ENCODE measurements at places on chromosomes 2 and 18.

DNA sequence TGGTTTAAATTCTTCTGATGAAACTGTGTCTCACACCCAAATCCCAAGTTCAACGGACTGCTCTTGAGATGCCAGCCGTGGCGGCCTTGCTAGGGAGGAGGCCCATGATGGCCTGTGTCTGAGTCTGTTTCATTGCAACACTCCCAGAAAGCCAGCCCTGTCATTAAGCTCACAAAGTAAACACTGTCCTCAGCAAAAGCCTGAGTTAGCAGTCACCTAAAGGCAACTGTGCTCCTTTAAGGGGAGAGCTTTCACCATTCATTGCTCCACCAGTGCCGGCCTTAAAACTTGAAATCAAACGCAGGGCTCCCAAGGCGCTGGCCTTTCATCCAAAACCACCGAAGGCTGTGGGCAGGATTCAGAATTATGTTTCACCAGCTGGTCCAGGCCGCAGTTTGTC is 42.5 kb upstream of the PPP1CB start:
- no peak for DNase-seq

GRCh38 chr2:71617266-71617665 is 163.9 kb downstream of the DYSF start:
- no peak for DNase-seq

- DNase-seq, result no peak
Measured at GRCh38 chr18:32577561-32577960, 106.9 kb upstream of the GAREM1 start.

DNA sequence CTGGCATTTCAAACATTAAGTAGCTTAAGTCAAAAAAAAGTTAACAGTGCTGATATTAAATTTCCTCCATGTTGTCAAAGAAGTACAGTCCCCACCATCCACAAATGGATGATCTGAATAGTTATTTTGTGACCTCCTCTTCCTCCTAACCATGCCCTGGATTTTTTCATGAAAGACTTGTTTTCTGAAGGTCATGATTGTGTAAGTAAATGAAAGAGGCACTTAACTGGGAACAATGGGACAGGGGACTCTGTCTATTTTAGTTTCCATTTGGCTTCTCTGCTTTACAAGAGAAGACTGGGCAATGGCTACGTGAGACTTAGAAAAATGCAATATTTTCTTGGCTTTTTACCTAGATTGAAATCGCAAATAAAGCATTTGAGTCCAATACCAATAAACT is 32.2 kb downstream of the PECR start:
- DNase-seq, result no peak

- DNase-seq, result no peak
Measured at GRCh38 chr2:233384811-233385488, 30.7 kb downstream of the DGKD start.

GRCh38 chr2:239196474-239197021 is 204.3 kb downstream of the HDAC4 start:
- DNase-seq, result no peak

DNA sequence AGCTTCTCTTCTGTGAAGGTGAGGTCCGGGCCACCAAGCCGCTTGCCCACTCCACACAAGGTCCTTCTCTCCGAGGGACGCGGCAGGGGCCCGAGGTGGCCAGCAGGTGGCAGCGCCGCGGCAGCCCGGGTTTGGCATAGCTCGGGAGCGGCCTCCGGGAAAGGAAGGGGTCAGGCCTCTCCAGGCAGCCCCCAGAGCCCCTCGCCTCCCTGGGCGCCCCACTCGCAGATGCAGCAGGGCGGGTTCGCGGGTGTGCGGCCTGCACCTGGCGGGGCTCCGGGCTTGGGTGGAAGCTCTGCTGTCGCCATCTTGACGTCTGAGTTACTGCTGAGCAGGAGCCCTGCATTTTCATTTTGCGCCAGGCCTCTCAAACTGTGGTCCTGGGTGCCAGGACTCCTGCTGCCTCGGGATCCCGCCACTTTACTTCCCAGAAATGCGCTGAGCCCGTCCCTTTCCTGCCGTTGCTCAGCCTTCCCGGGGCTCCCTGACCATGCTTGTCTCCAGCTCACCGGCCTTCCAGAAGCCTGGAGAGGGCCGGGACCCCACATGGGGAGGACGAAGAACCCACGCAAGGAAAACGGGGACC is 18.6 kb upstream of the NCL start:
- no peak for DNase-seq

DNA sequence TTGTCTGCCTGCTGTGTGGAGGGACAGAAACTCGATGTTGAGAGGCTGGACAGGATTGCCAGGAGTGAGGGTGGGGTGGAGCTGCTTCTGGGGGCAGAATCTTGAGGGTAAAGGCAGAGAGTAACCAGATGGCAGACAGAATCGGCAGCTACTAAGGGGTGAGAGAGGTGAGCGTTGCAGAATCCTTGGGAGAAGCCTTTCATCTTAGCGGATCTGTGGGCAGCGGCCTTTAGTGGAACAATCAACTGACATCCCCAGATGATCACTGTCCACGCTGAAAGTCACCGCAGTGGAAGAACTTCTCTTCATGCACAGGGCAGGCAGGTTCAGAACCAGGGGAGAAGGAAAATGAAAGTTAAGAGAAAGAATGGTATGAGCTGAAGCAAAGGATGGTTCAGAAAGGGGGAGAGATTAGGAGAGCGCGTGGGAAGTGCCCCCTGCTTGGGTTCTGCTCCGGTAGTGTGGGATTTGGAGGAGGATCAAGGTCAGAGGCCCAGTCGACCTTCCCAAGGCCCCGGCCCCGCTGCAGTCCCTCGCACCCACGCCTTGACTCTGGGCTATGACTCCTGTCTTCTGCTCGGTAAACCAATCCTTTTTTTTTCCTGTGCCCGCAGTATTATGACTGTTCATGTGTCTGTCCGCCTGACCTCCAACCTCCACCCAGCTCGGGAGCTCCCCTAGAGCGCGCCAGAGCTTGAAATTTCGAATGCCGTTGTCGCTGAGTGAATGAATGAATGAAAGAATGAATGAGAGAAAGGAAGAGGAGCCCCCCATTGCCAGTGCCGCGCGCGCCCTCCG is 584 bp downstream of the BOLA3 start:
- DNase-seq, result no peak

DNA sequence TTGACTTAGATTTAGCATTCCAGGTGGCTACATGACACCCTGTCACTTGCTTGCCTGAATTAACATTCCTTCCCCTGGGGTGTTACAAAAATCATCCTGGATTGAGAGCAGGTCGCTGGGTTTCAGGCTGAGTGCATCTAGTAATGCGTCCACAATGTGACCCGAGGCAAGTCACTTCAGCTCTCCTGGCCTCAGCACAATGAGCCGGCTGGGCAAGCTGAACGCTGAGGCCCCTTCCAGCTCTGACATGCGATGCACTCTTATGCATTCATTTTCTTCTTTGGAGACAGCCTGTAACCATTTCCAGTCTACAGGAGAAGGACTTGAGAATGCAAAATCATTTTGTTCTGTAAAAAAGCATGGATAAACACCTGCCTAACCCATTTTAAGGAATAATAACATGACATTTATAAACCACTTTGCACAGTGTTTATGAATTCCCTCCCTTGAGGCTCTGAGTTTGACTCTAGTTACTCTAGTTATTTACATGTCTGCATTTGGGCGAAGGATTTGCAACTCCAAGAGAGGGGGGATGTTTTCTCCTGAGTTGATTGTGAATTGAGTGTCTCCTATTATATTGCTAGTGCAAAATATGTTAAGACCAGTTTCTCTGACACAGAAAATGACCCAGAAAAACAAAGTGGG is 63.0 kb upstream of the CPO start:
- no peak for DNase-seq

GRCh38 chr2:60268661-60269060 is 284.8 kb downstream of the BCL11A start:
- DNase-seq, result no peak

- no peak for DNase-seq
Measured at GRCh38 chr18:79785831-79786230, 11.9 kb upstream of the KCNG2 start.

DNA sequence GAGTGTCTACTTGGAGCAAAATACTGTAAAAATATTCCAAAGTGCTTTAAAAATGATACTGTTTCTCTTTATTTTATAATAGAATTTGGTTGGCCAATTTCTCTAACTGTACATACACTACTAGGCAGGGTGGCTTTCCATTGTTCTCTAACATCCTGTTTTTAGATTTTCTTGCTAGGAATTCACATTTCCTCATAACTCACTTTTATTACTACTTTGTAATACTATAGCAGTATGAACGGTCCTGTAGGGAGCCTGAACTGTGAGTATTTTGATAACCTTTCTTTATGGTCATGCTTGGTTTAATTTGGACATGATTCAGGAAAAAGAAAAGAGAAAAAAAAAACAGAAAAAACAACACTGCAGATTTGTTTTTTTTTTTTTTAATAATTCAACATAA is 37.8 kb downstream of the GCG start:
- no peak for DNase-seq

DNA sequence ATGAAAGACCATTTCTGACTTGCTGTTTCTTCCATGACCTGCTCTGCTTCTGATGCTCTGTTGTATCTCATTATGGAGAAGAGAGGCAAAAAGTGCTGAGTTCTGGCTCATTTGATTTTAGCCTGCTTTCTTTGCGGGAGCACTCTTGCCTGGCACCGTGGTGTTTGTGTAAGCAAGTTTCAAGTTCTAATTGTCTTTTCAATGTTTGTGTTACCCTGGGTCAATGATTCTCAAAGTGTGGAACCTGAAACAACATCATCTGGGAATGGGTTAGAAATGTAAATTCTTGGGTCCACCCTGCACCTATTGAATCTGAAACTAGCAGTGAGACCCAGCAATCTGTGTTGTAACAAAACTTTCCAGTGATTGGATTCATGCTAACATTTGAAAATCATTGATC is 85.5 kb upstream of the STON1 start:
- DNase-seq, result no peak

DNA sequence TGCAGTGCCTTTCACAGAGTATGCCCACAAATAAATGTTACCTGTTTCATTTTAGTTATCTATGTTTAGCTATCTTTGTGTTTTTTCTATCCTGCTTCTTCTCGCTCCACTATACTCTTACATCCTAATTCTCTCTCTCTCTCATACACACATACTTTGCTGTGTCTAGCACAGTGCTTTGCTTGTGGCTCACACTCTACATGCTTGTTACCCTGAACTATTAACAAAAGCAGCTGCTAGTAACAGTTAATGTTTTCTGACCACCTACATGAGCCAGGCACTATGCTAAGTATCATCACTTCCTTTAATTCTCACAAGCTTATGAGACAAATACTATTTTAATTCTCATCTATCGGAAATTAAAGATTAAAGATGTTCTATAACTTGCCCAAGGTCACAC is 390.5 kb upstream of the HNRNPA3 start:
- no peak for DNase-seq

GRCh38 chr18:37408676-37409265 is 156.8 kb downstream of the CELF4 start:
- no peak for DNase-seq

DNA sequence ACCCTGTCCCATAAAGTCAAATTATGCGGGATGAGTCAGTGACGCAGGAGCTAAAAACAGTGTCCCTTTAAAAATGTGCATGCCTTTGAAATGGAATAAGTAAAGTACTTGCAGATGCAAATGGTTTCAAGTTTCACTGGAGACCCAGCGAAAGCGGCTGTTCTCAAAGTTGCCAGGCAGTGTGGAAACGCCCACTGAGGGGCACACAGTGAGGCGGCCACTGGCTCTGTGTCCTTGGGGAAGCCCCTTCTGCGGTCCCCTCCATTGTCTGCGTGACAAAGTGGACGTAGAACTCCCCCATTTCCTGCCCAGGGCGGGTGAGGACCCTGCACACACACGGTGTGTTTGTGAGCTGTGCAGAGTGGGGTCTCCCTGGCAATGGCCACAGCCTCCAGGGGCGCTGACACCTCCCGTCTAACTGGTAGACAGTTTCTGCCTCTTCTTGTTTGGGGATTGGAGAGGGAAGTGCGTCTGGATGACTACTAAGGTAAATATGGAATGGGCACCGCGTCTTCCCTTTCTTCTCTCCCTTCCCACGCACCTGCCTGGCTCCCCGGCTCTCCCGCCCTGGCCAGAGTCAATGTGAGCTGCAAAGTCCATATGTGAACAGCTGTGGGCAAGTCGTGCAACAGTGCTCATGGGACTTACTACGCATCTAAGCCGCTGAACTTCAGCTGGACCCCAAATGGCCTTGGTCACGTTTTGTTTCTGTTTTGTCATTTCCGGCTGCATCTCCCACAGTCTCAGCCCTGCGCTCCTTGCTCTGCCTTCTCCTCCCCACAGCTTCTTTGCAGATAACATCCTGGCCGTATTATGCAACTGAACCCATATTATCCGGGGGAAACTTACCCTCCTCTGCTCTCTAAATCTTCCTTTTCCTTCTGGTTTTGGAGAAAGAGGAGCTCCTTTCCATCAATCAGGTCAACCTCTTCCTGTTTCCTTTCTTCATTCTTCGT is 33.7 kb upstream of the ZNF516 start:
- DNase-seq, result no peak

DNA sequence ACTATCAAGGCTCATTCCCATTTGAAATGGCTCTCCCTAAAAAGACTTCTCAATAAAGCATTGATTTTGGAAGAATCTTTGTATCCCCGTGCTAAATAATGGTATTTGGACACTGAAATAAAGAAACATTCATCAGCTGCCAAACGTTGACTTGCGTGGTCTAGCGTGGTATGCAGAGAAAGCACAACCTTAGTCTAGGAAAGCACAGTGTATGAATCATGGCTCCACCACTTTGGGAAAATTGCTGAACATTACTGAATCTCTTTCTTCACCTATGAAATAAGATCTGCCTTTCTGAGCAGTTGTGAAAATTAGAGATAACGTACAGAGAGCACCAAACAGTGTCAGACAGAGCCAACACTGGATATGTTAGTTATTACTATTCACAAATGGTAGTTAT is 353.9 kb downstream of the SS18 start:
- no peak for DNase-seq
